Right ventricle myocardium superior (tissue), 1 donor: ENCODE measurements at places on chromosomes 7 and 10. TPM values are rescaled to one million over a fixed set of nuclear protein-coding genes. Genes with fewer than 3 reads are reported as not detected.

GRCh38 chr7:24946467-24946866 lies 33.5 kb downstream of the OSBPL3 start:
- no peak for DNase-seq

- DNase-seq: no peak
Measured at GRCh38 chr10:6185039-6185716, 17.6 kb upstream of the PFKFB3 start.

- DNase-seq: no peak
Measured at GRCh38 chr10:67520924-67521520, 175.0 kb downstream of the CTNNA3 start.

DNA sequence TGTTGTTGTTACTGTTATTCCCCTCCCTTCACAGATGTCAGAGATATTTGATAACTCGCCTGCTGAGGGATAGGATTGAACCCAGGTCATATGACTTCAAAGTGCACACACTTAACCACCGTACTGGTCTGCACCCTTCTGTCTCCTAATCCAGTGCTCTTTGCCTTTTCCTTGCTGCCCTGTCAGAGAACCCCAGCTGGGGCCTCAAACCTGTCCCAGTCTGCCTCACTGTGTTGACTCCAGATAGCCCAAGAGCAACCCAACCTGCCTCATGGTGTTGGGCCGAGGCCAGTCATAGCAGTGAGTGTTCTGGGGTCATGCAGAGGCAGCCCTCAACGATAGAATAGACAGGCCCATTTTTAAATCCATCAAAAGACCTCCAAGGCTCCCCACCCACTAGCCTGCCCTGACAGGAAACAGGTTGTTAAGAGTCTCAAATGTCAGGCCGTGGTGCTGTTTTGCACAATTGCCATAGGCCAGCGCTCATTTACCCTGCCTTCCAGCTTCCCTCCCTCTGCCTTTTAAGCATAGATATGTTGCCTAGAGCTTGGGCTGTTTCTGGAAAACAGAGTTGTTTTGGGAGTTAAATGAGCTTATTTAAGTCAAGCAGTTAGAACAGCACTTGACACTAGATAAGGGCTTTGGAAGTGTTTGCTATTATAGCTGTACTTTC lies 37.0 kb upstream of the PDCD4 start:
- DNase-seq: no peak

Gene WEE2
- total RNA-seq: not detected

- DNase-seq: no peak
Measured at GRCh38 chr7:150981644-150982043, 3.5 kb upstream of the KCNH2 start.

Gene ACBD7
- not detected for total RNA-seq
